ENCODE measurements at places on chromosomes 7 and 10. TPM values are rescaled to one million over a fixed set of nuclear protein-coding genes. Genes with fewer than 3 reads are reported as not detected.

The NXPH1 gene
- total RNA-seq: not detected

The C7orf57 gene
- 0.14 TPM for total RNA-seq

The NANOS1 gene
- total RNA-seq: 0.55 TPM

The CYP2C9 gene
- total RNA-seq: not detected

The PRSS37 gene
- not detected for total RNA-seq

DNA sequence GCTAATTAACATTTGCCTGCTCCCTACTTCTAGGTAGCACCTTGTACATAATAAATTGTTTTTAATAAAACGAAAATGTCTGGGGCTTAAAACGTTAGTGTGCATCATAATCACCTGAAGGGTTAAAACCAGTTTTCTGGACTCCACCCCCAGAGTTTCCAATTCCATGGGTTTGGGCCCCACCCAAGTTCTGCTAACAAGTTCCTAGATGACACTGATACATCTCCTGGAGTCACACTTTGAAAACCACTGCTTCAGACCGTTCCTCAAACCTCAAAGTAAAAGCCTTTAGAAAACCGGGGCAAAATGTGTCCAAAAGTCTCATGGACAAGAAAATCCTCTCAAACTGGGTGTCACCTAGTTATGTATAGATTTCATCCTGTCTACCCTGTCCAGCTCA lies 9.3 kb downstream of the OSBPL3 start:
- no peak for DNase-seq

DNA sequence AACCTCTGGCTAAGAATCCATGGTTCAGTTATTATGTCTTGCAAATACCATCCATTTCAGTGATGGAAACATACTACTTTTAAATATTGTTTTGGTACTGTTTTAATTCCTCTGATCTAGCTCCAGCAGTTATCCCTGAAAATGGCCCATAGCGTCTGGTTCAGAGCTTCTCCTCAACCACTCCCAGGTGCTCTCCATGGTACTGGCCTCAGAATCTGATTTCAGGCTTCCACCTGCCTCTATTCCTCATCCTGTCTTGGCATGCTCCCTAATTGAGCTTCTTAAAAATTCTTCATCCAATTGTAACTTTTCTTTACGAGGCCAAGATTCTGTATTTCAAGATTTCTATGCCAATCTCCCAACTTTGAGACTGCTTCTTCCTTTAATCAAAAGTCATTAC lies 236.3 kb downstream of the HTR7 start:
- DNase-seq: no peak

- DNase-seq: no peak
Observed at GRCh38 chr10:1074748-1075308, 18.6 kb downstream of the WDR37 start.

GRCh38 chr7:82755705-82756551 lies 312.4 kb upstream of the CACNA2D1 start:
- DNase-seq: no peak

DNA sequence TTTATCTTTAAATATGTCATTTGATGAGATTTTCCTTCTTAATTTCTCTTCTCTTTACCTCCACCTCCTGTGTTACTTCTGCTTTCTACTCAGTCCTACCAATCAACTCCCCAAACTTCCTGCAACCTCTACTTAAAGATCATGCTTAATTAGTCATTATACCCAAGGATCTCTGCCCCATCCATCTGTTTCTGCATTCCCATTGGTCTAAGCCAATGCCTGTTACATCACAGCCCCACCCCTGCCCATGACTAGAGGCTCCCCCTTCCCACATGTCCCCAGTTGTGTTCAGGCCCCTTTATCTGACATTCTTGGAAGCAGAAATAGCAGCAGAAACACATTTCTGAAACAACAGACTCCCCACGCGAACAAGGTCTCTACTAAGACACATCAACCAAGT lies 319.1 kb upstream of the NFE2L3 start:
- DNase-seq: no peak

GRCh38 chr7:117126676-117127075 lies 173.4 kb downstream of the ST7 start:
- DNase-seq: no peak

DNA sequence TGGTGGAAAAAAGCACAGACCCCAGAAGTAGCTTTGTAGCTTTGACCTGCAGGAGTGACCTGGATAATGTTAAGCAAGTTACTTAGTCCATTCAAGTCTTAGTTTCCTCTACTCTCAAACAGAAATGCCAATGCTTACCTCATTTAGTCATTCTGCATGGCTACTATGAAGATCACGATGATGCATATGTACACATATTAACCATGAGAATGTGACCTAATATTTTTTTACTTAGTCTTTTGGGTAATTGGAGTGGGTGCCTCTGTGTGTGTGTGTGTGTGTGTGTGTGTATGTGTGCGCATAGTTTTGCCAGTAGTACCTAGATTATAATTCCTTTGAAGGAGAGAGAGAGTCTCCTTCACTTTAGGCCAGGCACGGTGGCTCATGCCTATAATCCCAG lies 95.8 kb downstream of the NRP1 start:
- DNase-seq: no peak

DNA sequence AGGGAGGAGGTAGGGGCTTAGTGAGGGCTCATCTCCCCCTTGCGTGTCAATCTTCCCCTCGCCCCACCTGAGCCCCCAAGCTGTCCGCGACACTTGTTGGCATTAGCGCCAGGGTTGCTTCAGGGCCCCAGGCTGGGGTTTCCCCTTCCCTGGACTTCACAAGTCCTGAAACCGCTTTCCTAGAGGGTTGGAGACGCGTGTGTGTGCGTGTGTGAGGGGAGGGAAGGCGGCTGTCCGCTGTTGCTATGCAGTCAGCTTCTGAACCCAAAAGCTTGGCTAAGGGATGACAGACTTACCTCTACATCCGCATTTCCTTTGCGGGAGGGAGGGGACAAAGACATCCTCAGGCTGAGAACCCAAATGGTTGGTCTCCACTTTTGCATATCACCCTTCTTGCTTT lies 803 bp downstream of the GOLGA7B start:
- DNase-seq: peak; percentile 46

- DNase-seq: no peak
Observed at GRCh38 chr7:156919132-156919713, 26.2 kb upstream of the LMBR1 start.
